CD4-positive, alpha-beta T cell treated with Interleukin-10 for 1 hour (primary cell): ENCODE measurements at places on chromosomes 16 and 17.

GRCh38 chr17:28849281-28849680 lies 5.5 kb upstream of the ERAL1 start:
- DNase-seq = no peak

DNA sequence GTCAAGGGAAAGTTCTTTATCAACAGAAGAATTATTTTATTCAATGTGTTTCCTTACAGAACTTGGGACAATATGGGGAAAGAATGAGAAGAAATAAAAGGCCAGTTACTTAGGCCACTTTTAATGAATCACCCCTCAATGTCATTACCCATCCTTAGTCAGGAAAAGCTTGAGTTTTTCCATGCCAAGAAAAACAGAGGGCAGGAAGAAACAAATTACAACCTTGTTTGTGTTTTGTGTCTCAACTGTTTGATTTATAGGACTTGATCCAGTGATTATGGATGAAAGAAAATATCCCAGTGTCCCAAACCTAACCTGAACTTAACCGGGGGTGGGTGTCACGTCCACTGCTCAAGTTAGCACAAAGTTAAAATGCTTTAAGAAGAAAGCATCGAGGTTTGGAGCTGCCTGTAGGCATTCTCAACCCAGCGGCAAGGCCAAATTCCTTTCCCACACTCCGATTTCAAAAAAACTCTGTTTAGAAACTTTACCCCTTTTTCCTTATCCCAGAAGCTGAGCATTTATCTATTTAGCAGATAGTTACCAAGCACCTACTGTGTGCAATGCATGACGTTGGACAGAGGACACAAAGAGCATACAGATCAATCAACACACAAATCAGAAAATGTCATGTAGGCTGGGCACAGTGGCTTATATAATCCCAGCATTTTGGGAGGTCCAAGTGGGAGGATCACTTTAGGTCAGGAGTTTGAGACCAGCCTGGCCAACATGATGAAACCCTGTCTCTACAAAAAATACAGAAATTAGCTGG lies 14.0 kb upstream of the CYB5B start:
- DNase-seq = no peak

DNA sequence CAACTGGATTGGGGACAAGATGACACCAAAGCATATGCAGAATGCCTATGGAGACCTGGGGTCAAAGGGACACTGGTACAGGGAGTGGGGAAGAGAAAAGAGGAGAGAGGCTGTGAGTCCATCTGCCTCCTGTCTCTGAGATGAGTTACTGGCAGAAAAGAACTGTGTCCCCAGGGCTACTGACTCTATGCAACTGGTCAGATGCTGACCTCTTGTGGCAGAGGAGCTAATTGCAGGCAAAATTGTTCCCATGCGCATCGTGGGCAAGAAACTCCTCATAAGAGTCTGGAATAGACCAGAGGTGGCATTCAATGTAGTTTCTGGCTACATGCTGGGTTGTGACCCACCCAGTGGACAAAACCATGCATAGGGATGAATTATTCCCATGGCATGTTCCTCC lies 26.1 kb upstream of the MLKL start:
- peak; percentile 12 for DNase-seq

GRCh38 chr16:87358250-87358649 lies 25.3 kb downstream of the FBXO31 start:
- no peak for DNase-seq

DNA sequence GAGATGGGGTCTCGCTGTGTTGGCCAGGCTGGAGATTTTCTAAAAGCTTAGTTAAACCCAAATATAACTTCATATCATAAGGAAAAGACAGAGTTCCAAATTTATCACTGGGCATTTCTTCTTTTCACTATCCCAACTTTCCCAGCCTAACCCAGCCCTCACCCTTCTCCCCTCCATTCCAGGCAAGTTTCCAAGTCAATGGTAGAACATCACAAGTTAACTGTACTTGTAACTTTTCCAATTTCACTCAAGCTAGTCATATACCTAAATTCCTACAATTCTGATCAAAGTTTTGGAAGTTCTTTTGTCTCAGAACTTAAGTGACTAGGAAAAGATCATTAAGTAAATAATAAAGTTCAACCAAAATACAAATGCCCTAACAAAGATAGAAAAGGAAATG lies 61.2 kb downstream of the USP32 start:
- DNase-seq = no peak

DNA sequence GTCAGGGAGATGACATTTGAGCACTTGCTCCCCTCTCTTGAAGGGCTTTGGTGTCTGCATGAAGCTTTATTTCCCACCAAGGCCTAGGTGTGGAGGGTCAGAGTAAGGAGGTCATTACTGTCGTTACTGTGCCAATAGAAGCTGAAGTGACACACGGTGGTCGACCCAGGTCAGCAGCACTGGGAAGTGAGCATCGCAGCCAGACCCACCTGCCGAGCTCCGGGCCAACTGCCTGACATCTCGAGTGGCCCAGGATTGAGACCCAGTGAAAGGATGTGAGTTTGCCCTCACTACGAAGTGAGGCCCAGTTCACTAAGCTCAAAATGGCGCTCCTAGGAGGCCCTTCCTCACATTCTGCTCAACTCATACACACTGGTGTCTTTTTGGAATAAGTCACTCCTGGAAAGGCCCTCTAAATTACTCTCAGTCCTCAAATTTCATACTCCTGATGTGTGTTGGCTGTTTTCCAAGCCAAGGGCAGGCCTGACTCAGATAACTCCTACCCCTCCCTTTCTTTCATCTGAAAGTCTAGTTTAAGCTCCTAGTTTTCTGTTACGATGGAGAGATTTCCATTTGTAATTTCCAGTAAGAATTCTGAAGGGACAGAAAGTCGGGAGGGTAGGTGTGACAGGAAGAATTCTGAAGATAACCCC lies 200.4 kb downstream of the LGALS9B start:
- no peak for DNase-seq

DNA sequence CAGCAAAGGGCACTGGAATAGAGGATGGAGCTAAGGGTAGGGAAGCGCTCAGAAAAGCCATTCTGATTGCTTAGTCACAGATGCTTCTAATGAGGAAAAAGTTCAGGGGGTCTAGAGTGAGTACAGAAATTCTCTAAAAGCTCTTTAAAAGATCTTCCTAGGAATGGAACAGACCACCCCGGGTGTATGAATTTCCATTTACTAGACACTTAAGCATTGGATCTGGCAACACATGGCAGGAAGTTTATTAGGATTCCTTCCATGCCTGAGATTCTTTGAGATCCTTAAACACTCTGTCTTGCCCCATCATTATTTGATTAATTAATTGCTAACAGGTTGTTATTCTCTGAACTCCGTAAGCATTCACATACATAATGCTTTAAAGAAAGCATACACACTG lies 8.5 kb downstream of the KRTAP9-7 start:
- DNase-seq = no peak

GRCh38 chr17:48990882-48991357 lies 6.3 kb upstream of the IGF2BP1 start:
- no peak for DNase-seq

DNA sequence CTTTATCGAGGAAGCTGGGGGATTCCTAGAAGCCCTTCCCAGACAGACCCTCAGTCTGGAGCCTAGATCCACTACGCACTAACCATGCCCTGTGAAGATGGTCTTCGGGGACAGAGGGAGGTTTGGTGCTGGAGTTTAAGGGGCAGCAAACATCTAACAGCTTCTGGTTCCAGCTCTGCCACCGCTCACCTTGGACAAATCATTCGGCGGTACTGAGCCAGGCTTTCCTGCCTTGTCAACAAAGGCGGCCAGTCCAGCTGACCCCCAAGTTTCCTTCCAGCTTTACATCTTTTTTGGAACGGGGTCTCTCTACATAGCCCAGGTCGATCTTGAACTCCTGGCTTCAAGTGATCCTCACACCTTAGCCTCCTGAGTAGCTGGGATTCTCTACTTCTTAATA lies 369 bp upstream of the GJD3 start:
- DNase-seq = no peak

- DNase-seq = no peak
Observed at GRCh38 chr17:20307326-20307910, 159.9 kb downstream of the LGALS9B start.
